ENCODE measurements at places on chromosomes 2 and 18.

- DNase-seq, result no peak
Observed at GRCh38 chr18:50642439-50642838, 82.6 kb downstream of the MAPK4 start.

DNA sequence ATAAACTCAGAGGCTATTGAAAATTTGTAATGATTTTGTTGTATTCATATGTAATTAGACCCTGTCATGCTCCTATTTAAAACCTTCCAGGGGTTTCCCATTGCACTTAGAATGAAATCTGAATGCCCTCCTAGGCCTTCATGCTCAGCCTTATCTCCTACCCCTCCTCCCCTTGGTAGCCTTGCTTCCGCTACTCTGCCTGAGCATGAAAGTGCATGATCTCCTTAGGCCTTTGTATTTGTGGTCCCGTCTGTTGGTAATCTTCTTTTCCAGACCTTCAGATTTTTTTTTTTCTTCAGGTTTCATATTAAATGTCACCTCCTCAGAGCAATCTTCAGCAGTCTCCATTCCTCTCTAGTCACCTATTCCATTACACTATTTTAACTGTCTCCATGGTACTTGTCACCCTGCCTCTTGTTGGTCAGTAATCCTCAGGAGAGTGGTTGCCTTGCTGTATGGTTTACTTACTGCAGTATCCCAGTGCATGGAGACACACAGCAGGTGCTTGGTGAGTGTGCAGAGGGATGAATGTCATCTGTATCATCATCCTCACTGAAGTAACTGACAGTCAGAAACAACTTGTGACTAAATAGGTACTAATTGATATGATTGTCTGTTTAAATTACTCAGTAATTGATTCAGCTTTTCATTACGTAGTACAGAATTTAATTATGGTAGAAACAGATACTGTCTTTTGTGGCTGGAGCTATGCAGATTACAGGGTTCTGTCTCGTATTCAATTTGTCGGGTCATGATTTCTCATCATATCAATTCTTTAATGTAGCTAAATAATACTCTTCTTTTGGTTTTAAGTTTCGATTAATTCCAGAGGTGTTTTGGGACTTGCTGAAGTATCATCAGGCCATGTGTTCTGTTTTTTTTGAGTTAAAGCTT is 63.9 kb downstream of the PHLPP1 start:
- DNase-seq, result peak; percentile 35

DNA sequence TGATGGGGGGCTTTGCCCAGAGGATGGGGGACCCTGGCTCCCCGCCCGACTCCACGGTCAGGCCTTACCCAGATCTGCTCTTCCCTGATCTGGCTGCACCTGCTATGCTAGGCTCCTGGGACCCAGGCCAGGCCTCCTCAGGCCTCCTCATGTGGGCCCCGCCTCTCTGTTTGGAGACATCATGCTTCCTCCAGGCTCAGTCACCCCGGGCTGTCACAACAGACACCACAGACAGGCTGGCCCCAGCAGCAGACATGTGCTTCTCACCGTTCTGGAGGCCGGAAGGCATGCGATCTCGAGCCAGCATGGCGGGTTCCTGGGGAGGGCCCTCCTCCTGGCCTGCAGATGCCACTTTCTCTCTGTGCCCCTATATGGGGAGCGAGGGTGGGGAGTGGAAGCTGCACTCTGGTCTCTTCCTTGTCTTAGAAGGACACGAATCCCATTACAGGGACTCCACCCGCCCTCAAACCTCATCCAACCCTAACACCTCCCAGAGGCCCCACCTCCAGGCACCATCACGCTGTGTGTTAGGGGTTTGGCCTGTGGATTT is 10.8 kb upstream of the NEU4 start:
- no peak for DNase-seq

DNA sequence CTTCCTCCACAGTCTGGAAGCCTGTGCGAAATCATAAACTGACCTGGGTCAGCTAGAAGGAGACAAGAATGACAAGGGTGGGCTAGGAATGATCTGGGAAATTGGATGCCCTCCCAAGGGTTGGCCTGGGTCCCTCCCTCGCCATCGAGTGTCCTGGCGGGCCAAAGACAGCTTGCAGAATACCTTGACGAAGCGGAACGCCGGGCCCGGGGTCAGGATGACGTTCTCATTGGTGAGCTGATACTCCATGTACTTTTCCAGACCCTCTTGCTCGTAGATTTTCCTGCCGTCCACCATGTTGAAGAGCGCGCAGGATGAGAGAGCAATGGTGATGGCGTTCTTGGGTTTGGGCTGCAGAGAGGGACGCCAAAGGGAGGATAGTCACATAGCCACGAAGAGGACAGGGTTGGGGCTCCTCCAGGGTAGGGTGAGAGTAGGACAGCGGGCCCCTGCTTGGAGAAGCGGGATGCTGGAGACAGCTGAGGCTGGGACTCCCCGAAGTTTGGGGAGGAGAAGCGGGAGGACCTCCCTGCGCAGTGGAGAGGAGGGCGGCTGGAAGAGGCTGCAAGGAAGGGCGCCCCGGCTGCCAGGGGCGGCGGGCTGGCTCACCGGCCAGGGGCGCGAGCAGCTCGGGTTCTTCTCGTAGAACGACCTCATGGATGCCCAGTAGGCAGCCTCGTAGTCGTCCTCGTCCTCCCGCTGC is 5.3 kb downstream of the NT5C1B start:
- no peak for DNase-seq

DNA sequence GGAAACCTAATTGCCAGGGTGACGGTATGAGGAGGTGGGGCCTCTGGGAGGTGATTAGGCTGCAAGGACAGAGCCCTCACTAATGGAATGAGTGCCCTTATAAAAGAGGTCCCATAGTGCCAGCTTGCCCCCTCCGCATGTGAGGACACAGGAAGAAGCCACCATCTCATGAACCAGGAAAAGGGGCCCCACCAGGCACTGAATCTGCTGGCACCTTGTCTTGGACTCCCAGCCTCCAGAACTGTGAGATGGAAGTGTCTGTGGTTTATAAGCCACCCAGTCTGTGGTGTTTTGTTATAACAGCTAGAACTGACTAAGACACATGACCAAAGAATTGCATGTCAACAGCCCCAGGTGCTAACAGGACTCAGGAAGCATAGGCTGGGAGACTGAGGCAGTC is 214.3 kb downstream of the MGAT5 start:
- DNase-seq, result no peak

GRCh38 chr18:74512321-74513053 is 16.3 kb downstream of the CNDP2 start:
- DNase-seq, result no peak

DNA sequence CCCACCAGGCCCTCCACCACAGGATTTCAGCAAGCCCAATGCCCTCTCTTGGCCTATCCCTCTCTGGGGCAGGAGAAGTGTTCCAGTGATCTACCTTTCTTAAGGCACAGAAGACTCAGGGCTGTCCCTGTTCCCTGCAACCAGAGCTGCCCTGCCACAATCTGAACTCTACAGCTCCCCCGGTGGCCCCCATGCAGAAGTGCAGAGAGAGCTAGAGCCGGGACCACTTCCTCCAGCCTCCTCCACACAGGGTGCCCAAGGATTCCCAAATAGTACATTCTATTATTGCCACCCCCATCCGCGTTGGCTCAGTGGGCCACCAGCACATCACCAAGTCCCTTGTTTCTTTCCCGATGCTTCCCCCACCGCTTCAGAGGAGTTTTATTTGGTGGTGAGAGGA is 114.8 kb upstream of the PTPRM start:
- peak; percentile 71 for DNase-seq

Measured in NCI-H82 (cell line).